ENCODE measurements at places on chromosomes 16 and 17.

GRCh38 chr16:67767953-67768352 is 38.4 kb downstream of the RANBP10 start:
- no peak for DNase-seq

GRCh38 chr16:56318827-56319140 is 106.6 kb downstream of the AMFR start:
- DNase-seq = no peak

- no peak for DNase-seq
Observed at GRCh38 chr16:58727028-58727781, 6.9 kb downstream of the GOT2 start.

GRCh38 chr17:74512624-74513091 is 18.6 kb downstream of the CD300LB start:
- no peak for DNase-seq

GRCh38 chr17:78276098-78276887 is 44.9 kb downstream of the TMEM235 start:
- no peak for DNase-seq

- DNase-seq = no peak
Observed at GRCh38 chr17:74433421-74434121, 1.7 kb downstream of the GPRC5C start.

- no peak for DNase-seq
Observed at GRCh38 chr17:56367366-56367765, 214.1 kb downstream of the ANKFN1 start.

DNA sequence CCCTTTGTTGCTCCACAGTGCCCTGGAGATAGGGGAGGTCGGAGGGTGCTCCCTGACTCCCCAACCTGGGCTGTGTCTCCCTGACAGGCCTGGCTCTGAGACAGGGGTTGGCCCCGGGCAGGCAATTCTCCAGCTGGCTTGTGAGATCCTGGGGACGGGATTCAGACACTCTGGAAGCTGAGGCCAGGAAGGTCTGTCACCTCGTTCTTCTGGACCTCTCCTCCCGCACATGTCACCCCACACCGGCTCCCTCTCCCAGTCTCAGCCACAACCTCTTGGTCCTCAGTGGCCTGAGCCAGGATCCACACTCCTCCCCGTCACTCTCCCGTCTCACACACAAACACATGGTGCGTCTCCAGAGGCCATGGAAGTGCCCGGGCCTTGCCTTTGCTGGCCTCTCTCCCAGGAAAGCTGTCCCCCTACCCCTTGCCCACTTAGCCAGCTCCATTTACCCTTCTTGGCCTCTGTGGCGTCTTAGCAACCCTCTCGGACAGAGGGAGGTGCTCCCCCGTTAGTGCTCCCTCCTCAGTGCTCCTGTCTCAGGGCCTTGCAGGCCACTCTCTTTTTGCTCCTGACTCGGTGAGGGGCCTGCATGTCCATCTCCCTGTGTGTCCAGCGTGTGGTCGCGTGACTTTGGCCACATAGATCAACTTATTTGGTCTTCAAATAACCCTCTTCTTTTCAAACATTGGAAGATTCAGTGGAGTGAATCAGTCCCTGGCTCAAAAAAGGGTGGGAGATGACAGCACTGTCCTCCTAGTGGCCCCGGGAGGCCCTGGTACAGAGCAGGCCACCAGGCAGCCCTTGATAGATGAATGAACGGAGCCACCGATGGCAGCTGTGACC is 747 bp downstream of the ADGRG3 start:
- no peak for DNase-seq

DNA sequence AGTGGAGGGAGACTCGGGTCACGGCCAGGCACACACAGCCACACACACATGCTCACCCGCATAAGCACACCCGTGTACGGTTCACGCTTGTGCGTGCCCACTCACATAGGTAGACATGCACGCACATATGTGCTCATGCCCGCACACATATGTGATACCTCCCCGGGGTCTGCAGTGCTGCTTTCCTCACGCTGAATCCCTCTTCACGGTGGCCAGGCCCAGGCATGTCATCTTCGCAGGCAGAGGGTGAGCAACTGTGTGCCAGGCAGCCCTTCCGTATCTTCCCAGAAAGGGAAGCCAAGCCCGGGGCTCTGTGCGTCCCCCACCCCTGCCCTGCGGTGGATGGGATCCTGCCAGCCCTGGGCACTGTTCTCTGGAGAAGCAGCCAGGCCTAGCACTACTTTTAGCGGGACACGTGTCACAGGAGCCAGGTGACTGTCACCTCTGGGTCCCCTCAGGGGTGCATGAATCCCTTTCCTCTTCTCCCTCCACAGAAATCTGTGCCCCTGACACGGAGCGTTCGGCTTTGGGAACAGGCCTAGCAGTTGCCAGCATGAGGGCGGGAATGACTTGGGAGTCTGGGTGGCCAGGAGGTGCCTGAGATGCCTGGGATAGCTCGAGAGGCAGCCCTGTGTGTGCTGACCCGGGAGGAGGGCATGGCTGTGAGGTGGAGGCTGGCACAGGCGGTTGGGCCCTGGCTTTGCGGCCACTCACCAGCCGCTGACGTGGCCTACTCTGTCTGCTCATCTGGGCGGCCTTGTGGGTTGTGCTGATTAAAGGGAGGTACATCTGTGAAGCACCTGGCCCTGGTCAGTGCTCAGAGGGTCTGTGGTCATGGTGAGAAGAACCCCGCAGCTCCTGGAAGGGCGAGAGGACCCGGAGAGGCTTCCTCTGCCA is 47.5 kb downstream of the BAIAP2 start:
- DNase-seq = no peak

GRCh38 chr17:7437950-7438614 is 1.2 kb upstream of the FGF11 start:
- no peak for DNase-seq

DNA sequence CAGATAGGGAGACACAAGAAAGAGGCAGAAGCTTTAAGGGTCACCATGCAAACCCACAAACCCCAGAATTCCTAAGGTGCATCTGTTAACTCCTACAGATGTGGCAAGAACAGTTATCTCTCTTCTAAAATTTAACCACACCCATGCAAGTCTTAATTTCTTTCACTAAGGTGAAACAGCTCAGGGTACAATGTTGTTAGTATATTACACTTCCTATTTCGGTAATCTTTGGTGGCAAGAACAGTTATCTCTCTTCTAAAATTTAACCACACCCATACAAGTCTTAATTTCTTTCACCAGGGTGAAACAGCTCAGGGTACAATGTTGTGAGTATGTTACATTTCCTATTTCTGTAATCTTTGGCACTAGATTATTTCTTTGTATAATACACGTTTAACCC is 6.6 kb downstream of the CCL23 start:
- DNase-seq = no peak

DNA sequence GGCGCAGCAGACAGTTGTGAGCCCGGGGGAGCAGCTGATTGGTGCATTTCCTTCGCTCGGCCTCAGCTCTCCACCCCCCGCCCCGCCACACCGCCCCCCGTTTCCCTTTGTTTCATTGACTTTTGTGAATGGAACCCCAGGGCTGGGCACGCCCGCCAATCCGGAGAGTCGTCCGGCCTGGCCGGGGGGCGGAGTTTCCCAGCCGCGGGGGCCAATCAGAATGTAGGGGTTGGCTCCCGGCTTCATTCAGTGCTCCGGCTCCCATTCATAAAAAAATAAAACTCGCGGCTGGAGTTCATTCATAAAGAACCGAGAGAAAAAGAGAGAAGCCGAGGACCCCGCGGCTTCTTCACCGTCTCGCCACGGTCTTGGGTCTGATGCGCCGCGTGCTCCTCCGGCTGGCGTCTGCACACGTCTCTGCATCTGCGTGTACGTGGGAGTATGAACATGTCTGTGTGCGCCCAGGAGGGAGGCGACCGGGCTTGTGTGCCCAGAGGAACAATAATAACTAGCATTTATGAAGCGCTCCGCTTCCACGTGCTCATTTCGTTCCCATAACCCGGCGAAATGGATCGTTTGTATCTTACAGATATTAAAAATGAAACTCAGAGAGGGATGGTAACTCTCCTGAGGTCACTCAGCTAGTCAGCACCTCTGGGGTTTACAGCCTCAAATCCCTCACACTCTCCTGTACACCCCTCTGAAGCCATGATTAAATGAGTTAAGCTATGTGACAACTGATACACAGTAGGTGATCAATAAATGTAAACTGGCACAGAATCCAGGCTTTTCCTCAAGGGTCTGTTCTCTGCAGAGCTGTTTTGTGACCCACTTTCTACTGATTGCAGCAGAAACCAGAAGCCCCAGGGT is at the start of gene ETV4:
Gene ETV4 (minus strand): TSS at position 22 of the 870 bp plus-strand sequence. CDS start 723 bp downstream, outside the sequence.
- peak; percentile 90 for DNase-seq

DNA sequence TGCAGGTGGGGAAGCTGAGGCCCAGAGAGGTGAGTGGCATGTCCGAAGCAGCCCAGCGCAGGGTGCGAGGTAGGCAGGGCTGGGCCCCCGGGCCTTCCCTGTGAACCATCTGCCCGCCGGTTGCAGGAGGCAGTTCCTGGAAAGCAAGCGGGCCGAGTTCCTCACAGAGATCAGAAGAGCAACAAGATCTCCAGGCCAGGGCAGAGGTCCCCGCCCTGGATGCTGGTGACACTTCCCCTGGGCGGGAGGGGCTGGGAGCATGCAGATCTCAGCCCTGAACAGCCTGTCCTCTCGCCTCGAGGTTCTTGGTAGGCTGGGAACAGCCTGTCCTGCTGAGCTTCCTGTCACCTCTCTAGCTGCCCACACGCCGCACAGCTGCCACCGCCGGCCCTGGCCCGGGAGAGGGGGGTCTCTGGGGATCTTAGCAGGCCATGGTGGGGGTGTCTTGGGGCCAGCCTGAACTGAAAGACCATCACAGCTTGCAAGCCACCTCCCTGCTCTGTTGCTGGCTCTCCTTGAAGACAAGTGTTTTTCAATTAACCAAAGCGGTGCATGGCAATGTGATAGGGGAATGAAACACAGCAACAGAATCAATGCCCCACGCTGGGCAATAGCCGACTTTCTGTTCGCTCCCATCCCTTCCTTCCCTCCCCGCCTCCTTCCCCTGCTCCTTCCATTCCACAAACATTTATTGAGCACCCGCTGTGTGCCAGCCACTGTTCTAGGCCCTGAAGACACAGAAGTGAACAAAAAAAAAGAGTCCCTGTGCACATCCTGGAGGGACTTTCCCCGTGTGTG is 31.7 kb downstream of the SOCS1 start:
- no peak for DNase-seq
